ENCODE measurements at places on chromosomes 16 and 17.

DNA sequence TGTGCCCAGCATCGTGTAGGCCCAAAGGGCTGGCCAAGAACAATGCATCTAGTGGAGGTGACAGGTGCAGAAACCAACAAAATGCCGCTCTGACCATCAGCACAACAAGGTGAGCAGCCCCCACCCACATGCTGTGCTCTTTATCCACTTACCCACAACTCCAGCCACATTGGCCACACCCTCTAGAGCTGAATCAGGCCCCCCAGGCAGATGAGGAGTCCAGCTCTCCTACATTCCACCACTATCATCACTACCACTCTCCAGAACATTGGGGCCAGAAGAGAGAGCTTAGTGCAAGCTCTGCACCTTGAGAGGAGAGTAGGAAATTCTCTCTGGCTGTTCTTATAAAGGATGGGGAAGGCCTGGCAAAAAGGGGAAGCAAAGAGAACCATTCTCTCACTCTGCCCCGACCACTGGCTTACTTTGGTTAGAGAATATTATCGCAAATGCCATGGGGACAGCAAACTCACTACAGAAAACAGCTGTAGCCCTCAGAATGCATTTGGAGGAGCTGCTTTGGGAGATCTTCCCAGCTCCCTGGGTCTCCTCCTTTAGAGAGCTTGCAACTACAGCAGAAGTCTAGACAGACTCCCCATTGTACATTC is 75.0 kb downstream of the TMEM132E start:
- no peak for DNase-seq

DNA sequence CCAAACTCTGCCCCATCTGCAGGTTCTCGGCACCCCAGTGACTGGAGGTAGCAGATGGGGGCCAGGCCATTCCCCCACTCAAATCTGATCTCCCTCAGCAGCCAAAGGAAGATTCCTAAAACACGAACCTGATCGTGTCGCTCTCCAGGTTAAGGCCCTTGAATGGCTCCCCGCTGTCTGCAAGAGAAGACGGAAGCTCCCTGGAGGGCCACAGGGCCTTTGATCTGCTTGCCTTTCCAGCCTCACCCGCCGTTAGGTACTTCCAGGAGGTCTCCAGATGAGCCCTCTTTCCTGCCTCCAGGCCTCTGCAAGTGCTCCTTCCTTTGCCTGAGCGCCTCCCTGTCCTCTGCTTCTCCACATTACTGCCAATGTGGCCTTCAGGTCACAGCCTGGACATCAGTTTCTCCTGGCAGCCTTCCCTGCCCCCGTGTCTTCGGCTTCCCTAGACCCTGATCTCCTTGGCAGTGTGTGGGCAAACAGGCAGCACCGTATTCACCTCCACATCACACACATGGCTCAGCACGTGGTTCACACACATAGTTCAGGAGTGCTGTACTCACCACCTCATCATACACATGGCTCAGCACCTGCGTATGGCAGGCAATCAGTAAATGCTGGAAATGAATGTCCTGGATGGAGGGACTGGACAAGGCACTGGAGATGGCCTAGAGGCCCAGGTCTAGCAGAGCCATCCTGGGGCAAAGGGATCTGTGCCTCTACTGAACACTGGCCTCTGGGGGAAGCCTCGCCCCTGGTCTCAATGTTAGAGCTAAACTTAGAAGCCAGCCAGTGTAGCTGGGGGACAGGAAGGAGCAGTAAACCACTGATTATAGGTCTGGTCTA is 26.4 kb upstream of the MRPS23 start:
- no peak for DNase-seq

DNA sequence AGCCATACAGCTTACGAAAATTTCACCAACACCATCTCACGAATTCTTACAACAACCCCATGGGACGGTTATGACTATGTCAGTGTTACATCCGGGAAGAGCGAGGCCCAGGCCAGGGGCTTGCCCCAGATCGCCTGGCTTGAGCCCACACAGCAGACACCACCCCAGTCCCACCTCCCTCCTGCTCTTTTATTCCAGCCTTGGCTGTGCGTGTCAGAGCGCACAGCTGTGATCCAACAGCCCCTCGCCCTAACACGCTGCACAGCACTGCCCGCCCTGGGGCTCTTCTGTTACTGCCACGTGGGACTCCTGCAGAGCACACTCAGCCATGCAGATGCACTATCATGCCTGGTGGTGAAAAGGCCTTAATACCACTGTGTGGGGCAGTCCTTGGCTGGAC is 127.9 kb downstream of the ENGASE start:
- no peak for DNase-seq

GRCh38 chr16:53147500-53148065 is 92.8 kb downstream of the CHD9 start:
- DNase-seq = no peak

GRCh38 chr17:80339731-80340456 is 75.1 kb upstream of the ENDOV start:
- DNase-seq = no peak

GRCh38 chr17:63838631-63839171 is 3.8 kb downstream of the SMARCD2 start:
- DNase-seq = no peak

DNA sequence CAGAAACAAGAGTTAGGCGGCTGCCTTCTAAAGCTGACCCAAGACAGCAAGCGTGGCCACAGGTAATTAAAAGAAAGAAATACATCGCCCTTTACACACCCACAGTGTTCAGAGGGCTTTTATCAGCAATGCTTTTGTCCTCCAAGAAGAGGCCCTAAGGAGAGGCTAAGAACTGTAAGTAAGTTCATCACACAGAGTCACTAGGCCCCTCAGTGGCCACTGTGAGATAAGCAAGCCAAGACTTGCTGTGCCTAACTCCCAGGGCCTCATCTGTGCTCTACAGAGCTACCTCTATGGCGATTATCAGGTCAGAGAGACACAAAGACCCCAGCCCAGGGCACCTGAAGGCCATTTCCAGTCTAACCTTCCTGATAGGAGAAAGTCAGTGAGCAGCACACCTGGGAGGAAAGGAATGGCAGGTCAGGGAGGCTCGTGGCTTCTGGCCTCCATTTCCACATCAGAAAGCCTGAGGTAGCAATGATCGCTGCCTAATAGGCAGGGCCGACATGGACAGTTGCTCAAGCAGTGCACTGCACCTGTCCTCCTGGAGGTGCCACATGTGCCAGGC is 545.2 kb upstream of the CDH11 start:
- DNase-seq = no peak

DNA sequence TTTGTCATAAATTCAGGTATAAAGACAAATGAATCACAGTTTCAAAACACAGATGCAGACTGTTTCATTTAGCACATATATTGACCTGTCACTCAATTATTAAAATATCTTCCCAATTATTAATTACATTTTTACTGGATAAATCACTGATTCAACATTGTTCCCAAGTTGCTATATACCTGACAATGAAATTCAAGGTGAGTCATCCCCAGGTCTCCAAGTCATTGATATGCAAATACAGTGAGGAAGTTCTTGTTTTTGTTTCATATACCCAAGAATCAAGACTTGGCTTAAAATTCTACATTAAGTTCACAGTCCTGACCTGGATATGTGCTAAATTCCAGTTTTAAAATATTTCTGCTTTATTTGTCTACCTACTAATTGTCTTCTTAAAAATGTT is 599.3 kb upstream of the PSMD7 start:
- no peak for DNase-seq

- DNase-seq = no peak
These were observed 137.5 kb downstream of the CCDC182 start for GRCh38 chr17:57607553-57608120.

- DNase-seq = no peak
These were observed 6.8 kb upstream of the SMTNL2 start for GRCh38 chr17:4577386-4577993.

DNA sequence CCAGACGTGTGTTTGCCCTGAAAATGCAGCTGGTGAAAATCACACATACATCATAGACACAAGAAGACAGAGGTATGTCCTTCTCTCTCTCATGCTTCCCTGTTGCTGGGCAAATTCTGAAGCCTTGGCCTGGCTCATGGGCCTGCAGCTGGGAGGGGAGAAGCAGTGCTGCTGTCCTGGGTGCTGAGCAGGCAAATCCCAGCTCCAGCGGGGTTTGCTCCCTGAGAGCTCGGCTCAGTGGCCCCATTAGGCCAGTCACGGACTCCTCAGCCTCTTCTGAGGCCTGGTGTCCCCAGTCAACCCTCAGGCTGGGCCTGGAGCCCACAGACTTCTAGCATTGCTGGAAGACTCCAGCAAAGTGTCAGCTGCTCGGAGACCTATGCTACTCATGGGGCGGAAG is 11.7 kb downstream of the RHBDL3 start:
- no peak for DNase-seq

DNA sequence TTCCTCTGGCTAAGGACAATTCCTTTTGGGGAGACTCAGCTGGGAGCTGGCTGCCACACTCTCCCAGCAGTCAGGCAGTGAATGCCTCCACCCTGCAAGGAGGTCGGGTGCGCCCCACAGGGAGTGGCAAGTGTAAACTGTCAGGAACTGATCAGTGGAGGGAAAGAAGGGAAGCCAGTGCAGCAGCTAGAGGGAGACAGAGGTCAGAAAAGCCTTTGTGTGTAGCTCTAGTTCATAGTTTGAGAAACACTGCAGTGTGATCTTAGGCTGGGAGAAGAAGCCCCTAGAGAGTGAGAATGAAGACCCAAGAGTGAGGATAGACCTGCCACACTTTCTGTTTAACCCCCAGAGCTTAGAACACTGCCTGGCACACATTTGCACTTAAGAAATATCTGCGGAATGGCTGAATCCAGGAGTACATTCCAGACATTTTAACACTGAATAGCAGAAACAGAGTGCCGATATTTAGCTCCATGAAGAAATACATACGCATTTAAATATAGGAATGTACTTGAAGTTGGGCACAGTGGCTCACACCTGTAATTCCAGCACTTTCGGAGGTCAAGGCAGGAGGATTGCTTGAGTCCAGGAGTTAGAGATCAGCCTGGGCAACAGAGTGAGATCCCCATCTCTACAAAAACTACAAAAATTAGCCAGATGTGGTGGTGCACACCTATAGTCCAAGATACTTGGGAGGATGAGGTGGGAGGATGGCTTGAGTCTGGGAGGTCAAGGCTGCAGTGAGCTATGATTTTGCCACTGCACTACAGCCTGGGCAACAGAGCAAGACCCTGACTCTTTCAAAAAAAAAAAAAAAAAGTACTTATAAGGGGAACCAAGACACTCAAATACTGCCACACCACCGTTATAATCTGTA is 11.1 kb upstream of the SLC5A11 start:
- no peak for DNase-seq

DNA sequence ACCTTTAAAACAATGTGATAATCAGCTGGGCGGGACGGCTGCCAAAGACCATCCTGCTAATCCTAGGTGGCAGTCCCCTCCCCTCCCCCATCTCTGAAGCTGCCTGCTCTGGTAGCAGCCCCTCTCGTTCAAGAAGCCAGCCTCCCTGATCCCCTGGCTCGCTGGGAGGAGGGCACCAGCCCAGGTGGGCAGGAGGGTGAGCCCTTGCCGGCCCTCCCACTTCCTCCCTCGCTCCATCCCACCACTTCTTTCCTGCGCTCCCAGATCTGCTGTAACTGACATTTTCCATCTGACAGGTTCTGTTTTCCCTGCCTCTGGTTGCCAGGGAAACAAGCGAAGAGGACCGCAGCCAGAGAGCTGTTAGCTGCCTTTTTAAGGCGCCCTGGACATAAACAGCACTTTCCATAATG is 155.7 kb upstream of the TNRC6C start:
- DNase-seq = no peak

DNA sequence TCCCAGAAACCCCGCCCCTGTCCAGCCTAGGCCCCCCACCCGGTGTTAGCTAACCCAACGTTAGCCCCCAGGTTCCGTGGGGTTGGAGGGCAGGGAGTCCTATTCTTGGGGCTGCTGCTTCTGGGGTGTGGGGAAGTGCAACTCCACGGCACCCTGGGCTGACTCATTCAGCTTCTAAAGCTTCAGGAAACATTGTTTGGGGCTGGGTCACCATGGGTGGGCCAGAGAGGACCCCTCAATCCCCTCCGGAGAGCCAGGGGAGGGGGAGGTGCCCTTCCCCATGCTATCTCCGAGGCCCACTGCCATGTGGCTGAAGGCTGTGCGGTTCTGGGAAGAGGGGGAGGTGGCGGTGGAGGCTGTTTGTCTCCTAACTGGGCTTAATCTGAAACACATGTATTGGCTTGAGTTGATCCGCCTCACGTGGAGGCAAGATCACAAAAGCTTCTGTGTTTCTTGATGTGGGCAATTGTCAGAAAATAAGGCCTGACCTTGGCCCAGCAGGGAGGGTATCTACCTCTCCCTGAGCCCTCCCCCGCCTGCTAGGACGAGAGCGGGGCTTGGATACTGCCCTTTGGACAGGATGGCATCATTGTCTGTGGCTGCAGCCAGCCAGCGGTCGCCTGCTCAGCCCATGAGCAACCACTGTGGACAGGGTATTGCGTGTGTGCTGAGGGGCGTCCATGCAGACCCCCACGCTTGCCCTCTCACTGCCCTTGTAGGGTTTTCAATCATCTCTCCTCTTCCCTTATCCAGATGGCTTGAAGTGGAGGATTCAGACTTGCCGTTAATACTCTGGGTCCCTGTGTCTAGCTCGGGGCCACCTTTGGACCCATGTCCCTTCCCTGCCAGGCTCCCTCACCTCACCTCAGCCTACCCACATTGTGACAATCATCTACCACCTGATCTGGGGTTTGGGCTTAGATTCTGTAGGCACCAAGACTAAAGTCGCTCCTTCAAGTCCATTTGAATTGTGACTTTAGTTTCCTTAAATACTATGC is 1.3 kb downstream of the SERPINF1 start:
- DNase-seq = no peak

- no peak for DNase-seq
These were observed 405.5 kb upstream of the HSBP1 start for GRCh38 chr16:83402160-83402814.

- no peak for DNase-seq
These were observed 34.2 kb downstream of the TBX4 start for GRCh38 chr17:61486135-61487120.

DNA sequence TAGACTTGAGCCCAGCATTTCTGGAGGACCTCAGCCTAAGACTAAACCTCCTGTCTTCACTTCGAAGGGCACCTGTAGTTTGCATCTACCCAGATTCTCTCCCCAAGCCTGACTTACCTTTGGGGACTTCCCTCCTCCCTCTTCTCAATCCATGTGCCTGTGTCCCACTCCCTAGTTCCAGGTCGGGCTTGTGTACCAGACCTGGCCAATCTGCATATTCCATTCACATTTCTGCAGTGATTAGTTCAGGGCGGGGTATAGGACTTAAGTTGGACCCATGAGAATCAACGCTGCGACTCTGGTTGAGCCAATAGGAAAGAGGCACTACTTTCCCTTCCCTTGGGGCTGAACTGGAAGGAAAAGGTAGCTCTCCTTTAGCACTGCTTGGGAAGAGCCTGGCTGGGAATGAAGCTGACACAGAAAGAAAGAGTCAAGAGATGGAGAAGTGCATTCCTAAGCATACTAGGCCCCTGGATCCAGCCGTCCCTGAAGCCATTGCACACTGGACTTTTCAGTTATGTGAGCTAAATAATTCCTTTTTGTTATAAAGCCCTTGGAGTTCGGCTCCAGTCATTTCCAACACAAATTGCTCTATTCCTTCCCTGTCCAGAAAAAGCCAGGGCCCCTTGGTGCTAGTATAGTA is 2.5 kb downstream of the TRADD start:
- DNase-seq = no peak

- DNase-seq = no peak
These were observed 1.6 kb downstream of the OSGIN1 start for GRCh38 chr16:83954577-83955016.

- DNase-seq = no peak
These were observed 218.5 kb upstream of the CIBAR2 start for GRCh38 chr16:85330694-85331188.

Measured in activated CD4-positive, CD25-positive, alpha-beta regulatory T cell (primary cell).